ENCODE measurements at places on chromosomes 6 and 20.

GRCh38 chr6:162728706-162729105 is 932 bp downstream of the PACRG start:
- DNase-seq, result no peak

DNA sequence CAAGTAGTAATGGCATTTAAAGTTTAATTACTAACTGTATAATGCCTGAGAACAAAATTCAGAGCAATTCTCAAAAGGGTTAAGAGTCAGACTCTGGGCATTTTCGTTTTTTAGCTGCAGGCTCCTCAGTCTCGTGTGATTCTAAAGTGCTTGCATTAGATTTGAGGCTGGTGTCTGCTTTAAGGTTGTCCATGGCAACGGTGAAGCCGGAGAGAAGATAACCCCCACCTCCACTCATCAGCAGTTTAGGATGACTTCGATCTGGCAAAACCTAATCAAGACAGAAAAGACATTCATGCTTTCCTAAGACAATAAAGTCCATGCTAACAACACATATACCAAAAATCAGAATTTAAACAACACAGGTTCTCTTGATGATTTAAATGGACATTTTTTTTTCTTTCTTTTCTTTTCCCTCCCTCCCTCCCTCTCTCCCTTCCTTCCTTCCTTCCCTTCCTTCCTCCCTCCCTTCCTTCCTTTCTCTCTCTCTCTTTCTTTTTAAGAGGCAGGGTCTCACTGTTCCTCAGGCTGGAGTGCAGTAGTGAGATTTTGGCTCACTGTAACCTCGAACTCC is 11.8 kb downstream of the TRMT6 start:
- DNase-seq, result no peak

DNA sequence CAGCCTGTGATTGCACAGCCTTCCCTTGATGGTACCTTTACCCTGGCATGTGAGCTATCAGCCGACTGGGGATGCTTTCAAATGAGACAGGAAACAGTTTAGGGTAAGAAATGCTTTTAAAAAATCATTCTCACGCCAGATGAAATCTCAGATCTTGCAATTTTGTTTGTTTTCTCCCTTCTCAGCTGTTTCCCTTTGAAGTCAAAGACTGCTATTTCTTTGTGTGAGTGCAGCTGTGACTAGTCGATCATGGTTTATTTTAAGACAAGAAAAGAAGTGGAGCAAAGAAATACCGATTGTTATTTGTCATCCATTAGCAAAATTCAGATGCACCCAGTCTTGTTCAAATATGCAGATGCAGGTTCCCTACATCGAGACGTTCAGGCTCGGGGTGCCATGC is 489.7 kb downstream of the QKI start:
- no peak for DNase-seq

- DNase-seq, result no peak
These were observed 518.9 kb downstream of the PREX1 start for GRCh38 chr20:48308882-48309281.

- no peak for DNase-seq
These were observed 8.7 kb downstream of the OSBPL2 start for GRCh38 chr20:62246872-62247652.

GRCh38 chr6:167644412-167645132 is 182.1 kb upstream of the AFDN start:
- DNase-seq, result no peak

GRCh38 chr20:40797425-40797824 is 108.4 kb upstream of the MAFB start:
- DNase-seq, result peak; percentile 26

Data from HuH-7 (cell line).